Occipital lobe (tissue), 3 donors: ENCODE measurements at places on chromosomes 1 and 21.

GRCh38 chr21:42530167-42530518 lies 16.5 kb downstream of the SLC37A1 start:
- DNase-seq, result peak; percentile 65

DNA sequence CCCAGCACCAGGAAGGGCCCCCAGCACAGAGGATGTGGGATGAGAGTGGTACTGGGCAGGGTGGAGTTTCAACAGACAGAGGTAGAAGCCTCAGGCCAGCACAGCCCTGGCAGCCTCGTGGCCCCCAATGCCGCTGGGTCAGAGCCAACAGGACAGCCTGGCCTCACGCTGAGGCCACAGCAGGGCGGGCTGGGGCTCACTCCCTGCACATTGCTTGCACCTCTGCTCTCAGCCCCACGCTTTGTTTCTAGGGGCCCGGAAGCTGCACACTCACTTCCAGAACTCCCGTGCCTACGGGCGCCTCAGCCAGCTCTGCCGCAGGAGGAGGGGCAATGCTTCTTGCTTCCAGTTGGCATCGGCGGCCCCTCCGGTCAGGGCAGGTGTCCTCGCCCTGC lies 72.9 kb downstream of the SIK1 start:
- no peak for DNase-seq

- DNase-seq, result no peak
Observed at GRCh38 chr1:114152089-114152507, 1.6 kb downstream of the SYT6 start.

GRCh38 chr1:230121950-230122349 lies 54.9 kb downstream of the GALNT2 start:
- no peak for DNase-seq

DNA sequence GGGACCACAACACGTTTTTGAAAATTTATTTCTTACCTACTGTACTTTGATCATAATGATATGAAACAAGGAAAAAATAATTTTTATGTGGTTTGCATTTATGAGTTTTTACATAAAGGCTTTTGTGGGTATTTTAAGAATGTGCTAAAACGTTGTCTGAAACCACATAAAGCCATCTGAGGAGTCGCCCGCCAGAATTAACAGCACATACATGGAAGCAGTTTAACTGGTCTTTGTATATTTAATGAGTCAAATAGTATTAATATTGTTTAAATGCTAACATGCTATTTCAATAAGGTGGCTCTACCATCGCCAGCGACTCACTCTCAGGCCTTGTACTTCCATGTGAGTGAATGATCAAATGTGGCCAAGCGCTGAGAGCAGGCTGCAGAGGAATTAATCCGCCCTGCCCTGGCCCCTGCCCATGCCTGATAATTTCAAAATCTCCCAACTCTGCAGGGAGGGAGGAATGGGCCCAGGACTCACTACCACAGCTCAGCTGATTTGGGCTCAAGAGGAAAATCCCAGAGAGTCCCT lies 49.6 kb downstream of the SLC66A1 start:
- no peak for DNase-seq

DNA sequence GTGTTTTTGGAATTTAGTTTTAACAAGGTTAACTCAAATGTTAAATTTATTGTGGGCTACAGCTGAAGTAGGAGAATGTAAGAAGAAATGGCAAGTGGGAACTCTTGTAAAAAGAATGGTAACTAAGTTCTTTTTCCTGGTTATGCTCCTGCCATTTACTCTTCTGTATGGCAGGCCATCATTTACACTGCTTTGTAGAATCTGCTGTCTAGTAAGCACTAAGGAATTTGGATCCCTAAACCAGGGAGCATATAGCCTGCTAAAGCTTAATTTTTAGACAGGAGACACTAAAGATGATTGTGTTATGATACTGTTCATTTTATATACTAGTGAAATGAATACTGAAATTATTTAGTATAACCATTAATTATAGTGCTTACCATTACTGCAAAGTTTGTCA lies 85.3 kb downstream of the CAMTA1 start:
- no peak for DNase-seq

DNA sequence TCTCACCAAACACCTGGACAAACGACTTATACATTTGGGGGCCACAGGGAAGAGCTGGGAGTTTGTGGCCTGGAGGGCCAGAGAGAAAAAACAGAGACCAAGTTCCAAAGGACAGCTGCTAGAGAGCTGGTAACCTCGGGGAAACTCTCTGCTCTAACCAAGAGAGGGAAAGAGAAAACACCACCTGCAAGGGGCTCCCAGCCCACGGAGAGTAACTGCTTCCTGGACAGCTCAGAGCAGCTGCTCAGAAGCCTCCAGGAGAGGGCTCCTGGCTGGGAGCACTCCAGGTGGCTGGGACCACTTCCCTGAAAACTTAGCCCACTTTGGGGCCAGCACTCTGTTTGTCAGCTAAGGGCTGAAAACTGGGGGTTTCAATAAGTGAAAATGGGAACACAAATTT lies 154.8 kb upstream of the GRIK3 start:
- no peak for DNase-seq

- no peak for DNase-seq
Observed at GRCh38 chr1:167524651-167525050, 6.3 kb upstream of the CD247 start.

GRCh38 chr1:98336472-98337083 lies 324.9 kb upstream of the SNX7 start:
- DNase-seq, result no peak

DNA sequence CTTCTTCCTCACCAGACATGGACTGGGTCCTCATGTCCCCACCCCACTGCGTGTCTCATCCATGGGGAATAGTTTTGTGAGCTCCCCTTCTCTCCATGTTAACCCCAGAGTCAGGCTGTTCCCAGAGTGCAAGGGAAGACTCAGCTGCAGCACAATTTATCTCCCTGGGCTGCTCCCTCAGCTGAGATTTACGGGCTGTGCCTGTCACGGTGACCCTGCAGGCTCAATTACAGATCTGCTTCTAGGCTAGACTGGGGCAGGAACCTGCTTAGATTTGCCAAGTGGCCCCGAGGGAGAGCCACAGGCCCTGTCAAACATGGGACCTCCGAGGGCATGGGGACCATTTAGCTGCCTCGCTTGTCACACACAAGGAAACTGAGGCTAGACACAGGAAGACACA lies 37.8 kb downstream of the CDCP2 start:
- no peak for DNase-seq

DNA sequence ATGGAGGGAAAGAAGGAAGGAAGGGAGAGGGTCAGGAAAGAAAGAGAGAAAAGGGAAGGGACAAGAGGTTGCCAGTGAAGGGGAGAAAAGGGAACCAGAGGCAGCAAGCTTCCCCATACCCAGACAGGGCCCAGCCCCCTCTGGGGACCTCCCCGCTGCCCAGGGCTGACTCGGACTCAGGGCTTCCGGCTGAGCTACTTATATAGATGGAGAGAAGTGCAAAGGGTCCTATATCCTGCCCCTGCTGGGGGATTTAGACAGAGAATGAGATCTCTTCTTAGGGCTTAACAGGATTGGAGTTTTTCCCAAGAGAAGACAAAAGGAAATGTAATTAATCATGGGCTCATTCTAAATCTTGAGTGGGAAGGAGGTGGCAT lies at the start of gene ETV3L:
TSS of gene ETV3L (minus strand) at position 176 of the 377 bp plus-strand sequence. CDS start 285 bp downstream, outside the sequence.
- DNase-seq, result no peak

DNA sequence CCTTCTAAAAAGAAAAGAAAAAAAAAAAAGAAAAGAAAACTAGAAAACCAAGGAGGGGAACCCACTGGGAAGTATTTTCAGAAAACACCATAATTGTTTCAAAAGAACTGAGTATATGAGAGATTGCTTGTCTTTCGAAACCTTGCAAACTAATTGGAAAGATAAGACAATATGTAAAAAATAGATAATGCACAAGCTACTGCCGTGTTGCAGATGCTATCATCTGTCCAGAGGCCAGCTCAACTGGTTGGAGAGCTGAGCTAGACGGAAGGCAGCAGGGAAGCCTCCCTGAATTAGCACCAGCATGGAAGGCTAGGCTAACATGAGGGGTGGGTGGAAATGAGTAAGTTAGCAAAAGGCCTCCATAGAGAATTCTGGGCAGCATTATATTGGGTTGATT lies 16.2 kb upstream of the CACHD1 start:
- no peak for DNase-seq

- no peak for DNase-seq
Observed at GRCh38 chr1:237894131-237894530, 3.4 kb upstream of the ZP4 start.

GRCh38 chr1:180842052-180842451 lies 70.6 kb upstream of the KIAA1614 start:
- DNase-seq, result no peak

DNA sequence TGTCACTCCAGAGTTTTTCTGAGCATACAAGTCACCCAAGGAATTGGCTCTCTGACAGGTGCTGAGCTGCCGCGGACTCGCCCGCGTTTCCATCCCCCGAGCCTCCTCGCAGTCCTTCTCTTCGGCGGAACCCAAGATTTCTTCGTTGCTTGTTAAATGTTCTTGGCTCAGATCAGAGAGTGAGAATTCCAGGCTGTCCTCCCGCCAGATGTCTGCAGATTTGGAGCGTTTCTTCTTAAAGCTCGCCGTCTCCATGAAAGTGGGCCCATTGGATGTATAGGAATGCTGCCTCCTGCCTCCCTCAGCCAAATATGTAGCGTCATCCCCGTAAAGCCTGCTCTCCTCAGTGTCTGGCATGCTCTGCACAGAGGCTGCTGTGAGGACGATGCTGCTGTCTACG lies 77.8 kb downstream of the TIAM1 start:
- peak; percentile 48 for DNase-seq

GRCh38 chr1:57947471-57947870 lies 523.6 kb upstream of the DAB1 start:
- DNase-seq, result no peak

DNA sequence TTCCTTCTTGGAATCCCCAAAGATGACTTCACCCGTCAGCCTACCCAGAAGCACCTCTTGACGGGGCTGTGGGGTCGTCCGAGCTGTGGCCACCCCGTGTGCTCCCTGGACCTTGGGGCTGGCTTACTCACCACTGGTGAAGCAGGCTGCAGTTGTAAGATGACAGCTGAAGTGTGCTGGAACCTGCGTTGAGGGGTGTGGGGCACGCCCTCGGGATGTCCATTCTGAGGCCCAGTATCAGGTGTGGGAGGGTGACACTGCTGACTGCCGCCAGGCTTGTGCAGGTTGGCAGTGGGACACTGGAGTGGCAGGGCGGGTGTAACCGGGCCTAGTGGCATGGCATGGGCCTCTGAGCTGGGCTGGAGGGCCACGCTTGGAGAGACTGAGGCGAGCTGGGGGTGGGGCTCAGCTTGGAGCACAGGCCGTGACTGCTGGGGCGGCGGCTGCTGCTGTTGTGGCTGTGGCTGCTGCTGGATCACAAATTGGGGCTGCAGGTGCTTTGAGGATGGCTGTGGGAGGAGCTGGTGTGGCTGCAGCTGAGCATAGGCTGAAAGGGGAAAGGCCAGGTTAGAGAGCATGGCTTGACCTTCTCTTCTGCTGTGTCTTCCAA lies 33.9 kb upstream of the A3GALT2 start:
- no peak for DNase-seq

DNA sequence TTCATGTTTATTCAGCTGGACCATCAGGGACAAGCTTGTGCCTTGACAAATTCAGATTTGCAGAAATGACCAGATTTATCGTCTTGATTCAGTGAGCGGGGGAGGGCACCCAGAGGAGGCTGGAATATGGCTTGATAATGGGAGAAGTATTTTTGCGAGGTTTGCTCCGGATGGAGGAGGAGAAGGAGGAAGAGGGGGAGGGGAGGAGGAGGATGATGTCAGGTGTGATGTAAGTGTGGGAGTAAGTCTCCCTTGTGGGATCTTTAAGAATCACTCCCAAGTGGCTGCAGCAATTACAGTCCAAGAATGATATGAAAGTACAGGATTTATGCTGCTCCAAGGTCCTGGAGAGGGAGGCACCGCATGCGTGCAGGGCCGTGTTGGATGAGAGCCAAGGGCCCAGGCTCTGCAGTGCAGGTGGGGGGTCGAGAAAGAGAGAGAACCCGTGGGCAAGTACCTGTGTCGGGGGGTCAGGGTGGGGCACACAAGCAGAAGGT lies 5.6 kb upstream of the ZNF496 start:
- DNase-seq, result no peak
